ENCODE measurements at places on chromosomes 16 and 17.

GRCh38 chr16:7746941-7747340 is 414.3 kb downstream of the RBFOX1 start:
- DNase-seq, result no peak

DNA sequence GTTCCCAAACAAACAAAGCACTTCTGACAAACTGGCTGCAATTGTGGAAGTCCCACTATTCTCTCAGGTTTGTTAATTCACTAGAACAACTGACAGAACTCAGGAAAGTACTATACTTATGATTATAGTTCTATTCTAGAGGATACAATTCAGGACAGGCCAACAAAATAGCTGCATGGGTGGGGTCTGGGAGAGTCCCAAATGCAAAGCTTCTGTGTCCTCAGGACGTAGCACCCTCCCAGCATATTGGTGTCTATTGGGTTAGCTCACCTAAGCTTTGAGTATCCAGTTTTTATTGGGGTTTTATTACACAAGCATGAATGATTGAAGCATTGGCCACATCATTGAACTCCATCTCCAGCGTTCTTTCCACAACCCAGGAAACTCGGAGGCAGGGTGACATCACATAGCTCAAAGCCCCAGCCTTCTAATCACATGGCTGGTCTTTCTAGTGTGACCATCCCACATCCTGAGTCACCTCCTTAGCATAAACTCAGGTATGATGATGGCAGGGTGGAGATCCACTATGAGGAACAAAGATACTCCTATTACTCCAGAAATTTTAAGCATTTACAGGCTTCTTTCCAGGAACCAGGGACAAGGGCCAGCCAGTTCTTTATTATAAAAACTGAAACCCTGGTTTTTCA is 43.9 kb upstream of the CCNF start:
- no peak for DNase-seq

GRCh38 chr16:23408823-23409298 is 44.1 kb downstream of the COG7 start:
- DNase-seq, result no peak

DNA sequence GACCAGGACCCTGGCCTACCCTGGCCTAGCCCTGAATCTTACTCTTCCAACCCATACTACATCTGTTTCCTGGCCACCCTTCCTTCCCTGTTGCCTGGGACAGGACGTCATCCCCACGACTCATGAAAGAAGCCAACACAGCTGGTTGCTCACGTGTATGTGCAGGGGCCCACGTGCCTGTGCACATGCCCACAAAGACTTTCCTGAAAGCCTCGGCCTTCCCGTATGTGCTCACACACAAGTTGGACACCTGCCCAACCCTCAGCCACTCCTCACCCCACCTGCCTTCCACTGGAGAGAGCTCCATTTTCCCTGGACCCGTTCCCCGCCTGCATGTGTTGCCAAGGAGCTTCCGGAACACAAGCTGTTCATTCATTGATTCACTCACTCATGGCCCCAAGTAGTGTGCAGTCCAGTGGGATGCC is 7.0 kb downstream of the PLXDC1 start:
- no peak for DNase-seq

- DNase-seq, result no peak
Measured at GRCh38 chr16:76222087-76222486, 55.1 kb upstream of the CNTNAP4 start.

DNA sequence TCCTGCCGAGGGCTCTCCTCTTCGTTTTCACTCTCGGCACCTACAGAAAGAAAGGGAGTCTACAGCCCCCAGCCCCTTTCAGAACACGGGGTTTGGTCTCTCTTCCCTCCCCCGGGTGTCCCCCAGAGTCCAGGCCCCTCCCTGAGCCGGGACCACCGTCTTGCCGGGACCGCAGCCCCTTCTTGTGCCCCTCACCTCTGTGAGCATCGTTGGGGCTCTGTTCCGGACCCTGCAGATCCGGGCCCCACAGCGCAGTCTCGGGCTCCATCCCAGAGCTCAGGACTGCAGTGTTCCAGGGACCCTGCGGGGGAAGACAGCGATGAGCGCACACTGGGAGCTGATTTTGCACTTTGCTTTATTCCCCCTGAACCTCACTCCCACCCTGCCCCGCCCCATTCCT is 2.8 kb downstream of the ZNF629 start:
- DNase-seq, result no peak

- DNase-seq, result no peak
Measured at GRCh38 chr17:2885733-2886132, 89.5 kb downstream of the RAP1GAP2 start.

GRCh38 chr16:30187971-30188561 is 4.7 kb downstream of the CORO1A start:
- DNase-seq, result peak; percentile 22

DNA sequence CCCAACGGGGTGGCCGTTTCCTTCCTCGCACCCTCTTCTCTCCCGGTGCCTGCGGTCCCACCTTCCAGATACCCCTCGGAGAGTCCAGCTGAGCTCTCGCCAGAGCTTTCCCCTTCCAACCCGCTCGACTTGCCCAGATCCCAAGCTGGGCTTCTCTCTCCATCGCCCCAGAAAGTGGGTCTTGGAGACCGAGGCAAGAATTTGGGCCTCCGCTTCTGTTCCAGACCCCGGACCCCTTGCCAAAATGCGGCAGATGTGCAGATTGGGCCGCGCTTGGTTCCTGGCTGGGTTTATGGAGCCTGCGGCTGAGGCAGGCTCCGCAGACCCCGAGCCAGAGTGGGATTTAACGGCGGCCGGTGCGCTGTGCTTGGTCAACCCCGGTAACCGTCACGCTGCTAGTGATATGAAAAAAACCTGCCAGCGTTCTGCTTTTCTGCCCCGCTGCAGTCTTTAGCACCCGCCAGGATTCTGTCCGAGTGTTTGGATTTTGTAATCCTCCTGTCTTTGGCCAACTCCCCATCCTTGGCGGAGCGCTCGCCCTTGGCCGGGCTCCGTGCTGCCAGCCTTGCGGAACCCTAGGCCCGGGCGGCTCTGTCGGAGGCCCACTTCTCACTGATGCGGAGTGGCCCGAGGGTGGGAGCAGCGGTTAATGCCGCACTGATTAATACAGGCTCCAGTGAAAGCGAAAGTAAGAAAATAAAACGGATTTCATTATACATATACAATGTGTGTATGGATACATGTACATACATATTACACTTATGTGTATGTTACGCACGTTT is 754 bp upstream of the SLFN11 start:
- peak; percentile 53 for DNase-seq

GRCh38 chr16:66847533-66848067 is 3.4 kb downstream of the CA7 start:
- DNase-seq, result no peak

GRCh38 chr16:81369888-81370504 is 55.2 kb downstream of the GAN start:
- no peak for DNase-seq

Measured in activated T-cell treated with anti-CD3 and anti-CD28 coated beads, Interleukin-2, amount 50 U/mL, for 1 hour (primary cell).